ENCODE measurements at places on chromosomes 13 and 19. TPM values are rescaled to one million over a fixed set of nuclear protein-coding genes. Genes with fewer than 3 reads are reported as not detected.

Gene OR7D2
- total RNA-seq, result not detected

Gene C19orf18
- total RNA-seq, result 1.4 TPM

- H3K27me3 ChIP-seq, result no peaks in the 10 kb centered on the region
- H3K36me3 ChIP-seq, result peaks cover 94% of the 10 kb centered on the region
- DNase-seq, result no peak
- H3K4me3 ChIP-seq, result no peak overlapping the region
These were observed 10.4 kb downstream of the EXOSC8 start for GRCh38 chr13:37011002-37011401.

- H3K4me1 ChIP-seq, result peaks cover 43% of the 10 kb centered on the region
- DNase-seq, result peak; percentile 55
- H3K27ac ChIP-seq, result no peak overlapping the region
- peaks cover 7% of the 10 kb centered on the region for H3K27me3 ChIP-seq
These were observed 1.0 kb downstream of the FNDC3A start for GRCh38 chr13:48976576-48977285.

DNA sequence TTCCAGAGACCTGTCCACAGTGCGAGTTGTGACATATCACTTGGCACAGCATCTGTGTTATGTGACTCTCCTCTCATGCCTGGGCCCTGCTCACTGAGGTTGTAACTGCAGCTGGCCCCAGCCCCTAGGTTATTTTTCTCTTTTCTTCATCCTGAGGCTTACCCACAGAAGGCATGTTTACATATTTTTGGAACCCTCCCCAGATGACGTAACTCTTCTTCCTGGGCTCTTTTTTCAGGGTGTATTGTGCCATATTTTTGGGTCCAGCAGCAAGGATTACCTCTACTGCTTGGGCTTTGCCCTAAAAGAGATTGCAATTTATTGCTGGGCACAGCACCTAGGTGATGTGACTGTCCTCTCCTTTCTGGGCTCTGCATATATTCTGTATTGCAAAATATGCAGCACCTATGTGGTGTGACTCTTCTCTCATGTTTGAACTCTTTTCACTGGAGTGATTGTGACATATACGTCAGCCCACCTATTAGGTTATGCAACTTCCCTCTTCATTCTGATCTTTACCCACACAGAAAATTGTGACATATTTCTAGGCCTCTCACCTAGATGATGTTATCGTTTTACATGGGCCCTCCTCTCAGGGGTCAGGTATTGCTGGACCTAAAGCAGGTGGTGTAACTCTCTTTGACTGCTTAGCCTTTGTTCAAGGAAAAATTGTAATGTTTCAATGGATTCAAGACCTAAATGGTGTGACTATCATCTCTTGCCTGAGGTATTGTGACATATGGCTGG is 64.5 kb upstream of the ZNF724 start:
- no peak overlapping the region for H3K27ac ChIP-seq
- no peaks in the 10 kb centered on the region for H3K27me3 ChIP-seq
- DNase-seq, result no peak
- no peak overlapping the region for H3K4me3 ChIP-seq

DNA sequence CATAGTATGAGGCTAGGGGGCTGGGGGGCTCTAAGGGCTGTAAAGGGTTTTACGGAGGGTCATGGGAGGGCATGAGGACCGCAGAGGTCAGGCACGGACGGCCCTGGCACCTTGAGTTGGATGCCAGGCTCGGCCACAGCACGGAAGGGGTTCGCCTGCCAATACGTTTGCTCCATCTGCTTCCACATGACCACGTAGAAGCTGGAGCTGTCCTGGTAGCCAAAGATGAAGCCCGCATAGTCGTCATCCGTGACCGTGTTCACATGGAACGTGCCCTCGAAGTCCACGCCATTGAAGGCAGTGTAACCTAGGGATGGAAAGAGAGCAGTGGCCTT is 6.4 kb downstream of the COMP start:
- H3K27me3 ChIP-seq, result no peaks in the 10 kb centered on the region
- no peaks in the 10 kb centered on the region for H3K36me3 ChIP-seq
- peaks cover 11% of the 10 kb centered on the region for H3K4me1 ChIP-seq
- DNase-seq, result no peak

DNA sequence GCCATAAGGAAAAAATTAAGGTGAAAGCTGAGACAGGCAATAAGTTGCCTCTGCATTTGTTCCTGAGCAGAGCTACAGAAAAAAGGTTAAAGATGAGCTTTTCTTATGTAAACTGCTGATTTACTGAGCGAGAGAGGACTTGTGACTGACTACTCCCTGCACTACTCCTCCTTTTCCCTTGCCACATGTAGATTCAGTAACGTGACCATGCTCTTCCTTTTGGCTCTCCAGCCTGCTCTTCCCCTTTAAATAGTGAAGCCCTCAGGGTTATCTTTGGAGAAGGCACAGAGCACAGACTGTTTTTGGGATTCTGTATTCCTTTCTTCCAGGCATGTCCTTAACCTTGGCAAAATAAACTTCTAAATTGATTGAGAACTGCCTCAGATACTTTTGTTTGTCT is 630.2 kb downstream of the UQCRFS1 start:
- no peaks in the 10 kb centered on the region for H3K36me3 ChIP-seq
- DNase-seq, result no peak
- no peak overlapping the region for H3K4me3 ChIP-seq
- no peaks in the 10 kb centered on the region for H3K27me3 ChIP-seq
- no peak overlapping the region for H3K27ac ChIP-seq
- no peaks in the 10 kb centered on the region for H3K4me1 ChIP-seq

DNA sequence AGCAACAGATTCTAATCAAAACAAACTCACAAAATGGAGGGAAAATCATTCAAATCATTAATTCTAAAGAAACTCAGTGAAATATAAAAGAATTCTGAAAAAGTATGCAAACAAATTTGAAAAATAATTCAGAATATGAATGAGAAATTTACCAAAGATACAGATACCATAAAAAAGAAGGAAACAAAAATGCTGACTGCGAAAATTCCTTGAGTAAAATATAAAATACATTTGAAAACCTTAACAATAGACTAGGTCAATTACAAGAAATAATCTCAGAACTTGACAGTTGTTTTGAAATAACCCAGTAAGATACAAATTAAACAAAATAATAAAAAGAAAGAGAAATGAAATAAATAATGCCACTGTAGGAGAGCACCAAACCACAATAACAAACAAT is 1289.0 kb downstream of the SLITRK1 start:
- DNase-seq, result no peak
- H3K27me3 ChIP-seq, result no peaks in the 10 kb centered on the region
- H3K4me3 ChIP-seq, result no peak overlapping the region
- no peak overlapping the region for H3K27ac ChIP-seq
- H3K4me1 ChIP-seq, result no peaks in the 10 kb centered on the region
- no peaks in the 10 kb centered on the region for H3K36me3 ChIP-seq

DNA sequence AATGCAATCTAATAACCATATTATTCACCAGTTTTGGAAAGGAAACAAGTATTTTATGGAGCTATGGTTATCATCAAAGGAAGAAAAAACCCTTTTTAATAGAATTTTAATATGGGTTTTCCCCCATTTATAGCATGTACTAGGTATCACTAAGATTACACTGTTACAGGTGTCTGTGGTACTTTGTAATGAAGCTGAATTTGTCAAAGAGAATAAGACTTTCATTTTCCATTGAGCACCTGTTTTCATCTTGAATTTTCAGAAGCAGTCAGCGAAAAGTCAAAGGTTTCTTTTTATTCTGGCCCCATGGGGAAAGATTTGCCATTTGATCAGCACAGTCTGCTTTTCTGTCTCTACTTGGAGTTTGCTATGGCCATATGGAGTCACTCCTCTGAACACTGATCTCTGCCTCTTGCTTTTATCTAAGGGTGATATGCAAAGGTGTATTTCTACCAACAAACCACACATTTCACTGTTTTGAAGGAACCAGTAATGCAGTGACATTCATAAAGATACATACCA is 590.0 kb downstream of the DCT start:
- no peak overlapping the region for H3K27ac ChIP-seq
- DNase-seq, result no peak
- no peaks in the 10 kb centered on the region for H3K27me3 ChIP-seq
- H3K36me3 ChIP-seq, result no peaks in the 10 kb centered on the region
- no peak overlapping the region for H3K4me3 ChIP-seq
- H3K4me1 ChIP-seq, result no peaks in the 10 kb centered on the region

DNA sequence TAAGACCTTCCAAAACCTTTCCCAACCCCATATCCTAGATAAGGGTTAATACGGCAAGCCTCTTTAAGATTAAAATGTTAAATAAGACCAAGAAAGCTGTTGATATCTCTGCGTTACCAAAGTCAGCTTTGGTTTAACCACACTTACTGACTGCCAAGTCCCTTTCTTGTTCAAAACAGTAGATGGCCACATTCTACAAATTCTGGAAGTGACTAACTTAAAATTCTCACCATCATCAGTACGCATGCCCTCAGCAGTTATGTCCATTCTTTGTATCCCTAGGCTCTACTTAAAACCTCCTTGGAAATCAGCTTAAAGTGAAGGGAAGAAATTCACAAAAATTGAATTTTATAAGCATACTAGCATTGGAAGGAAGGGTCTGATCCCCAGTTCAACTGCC is 23.6 kb downstream of the SOHLH2 start:
- peak; percentile 17 for DNase-seq
- no peaks in the 10 kb centered on the region for H3K27me3 ChIP-seq
- H3K36me3 ChIP-seq, result no peaks in the 10 kb centered on the region
- H3K27ac ChIP-seq, result no peak overlapping the region
- H3K4me1 ChIP-seq, result no peaks in the 10 kb centered on the region

Data from Karpas-422 (cell line).